Brain pericyte (primary cell): ENCODE measurements at places on chromosomes 6 and 20.
A peak's percentile ranks its signal among the peaks of the same experiment; 100 is the strongest.

- no peak for DNase-seq
Observed at GRCh38 chr6:90502866-90503407, 83.9 kb downstream of the MAP3K7 start.

DNA sequence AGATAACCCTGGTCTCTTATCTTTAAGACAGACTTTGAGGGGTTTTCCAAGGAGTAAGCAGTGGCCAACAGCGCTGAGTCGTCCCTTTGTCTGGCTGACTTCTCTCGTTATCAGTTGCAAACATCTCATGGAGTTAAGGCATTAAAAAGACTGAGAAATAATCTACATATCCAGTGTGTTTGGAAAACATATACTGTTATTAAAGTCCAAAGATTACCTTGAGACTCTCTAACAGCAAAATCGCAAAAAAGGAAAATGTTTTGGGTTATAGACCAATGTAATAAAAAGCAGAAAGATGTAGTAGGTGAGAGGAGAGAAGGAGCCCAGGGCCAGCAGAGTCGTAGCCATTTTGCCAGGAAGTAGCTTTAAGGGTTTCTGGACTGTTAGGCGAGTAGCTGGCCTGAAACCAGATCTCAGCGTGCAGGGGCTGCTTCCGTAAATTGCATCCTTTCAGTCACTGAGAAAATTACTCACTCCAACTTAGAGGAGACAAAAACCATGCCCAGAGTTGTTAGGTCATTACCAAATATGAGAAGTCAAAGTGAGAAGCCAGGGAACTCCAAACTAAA lies 24.6 kb downstream of the MYLK4 start:
- no peak for DNase-seq

DNA sequence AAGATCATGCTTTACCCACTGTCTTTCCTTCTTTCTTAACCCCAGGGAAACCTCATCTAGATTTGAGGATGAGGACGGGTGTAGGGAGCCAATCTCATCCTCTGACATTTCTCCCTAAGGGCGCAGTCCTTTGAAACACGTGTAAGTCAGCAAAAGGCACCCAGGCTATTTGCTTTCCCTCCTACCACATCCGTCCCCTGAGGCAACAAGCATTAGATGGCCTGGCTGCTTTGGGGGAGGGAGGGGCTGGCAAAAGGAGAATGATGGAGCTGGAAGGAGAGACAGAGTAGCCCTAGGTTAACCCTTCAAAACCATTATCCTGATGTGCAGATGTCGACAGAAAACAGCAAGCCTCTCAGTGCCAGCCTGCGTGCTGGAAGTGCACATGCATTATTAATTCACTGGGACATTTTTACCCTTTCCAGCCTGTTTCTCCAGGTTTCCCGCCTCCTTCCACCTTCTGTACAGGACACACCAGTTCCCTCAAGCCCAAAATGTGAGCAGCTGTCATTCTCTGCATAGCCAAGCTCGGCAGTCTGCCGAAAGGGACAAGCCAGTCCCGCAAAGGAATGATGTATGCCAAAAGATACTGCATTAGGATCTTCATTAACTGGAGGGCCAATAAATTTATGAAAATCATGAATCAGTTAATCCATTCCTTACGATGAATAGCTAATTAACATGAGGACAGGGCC lies 547.2 kb downstream of the CD83 start:
- DNase-seq: no peak

DNA sequence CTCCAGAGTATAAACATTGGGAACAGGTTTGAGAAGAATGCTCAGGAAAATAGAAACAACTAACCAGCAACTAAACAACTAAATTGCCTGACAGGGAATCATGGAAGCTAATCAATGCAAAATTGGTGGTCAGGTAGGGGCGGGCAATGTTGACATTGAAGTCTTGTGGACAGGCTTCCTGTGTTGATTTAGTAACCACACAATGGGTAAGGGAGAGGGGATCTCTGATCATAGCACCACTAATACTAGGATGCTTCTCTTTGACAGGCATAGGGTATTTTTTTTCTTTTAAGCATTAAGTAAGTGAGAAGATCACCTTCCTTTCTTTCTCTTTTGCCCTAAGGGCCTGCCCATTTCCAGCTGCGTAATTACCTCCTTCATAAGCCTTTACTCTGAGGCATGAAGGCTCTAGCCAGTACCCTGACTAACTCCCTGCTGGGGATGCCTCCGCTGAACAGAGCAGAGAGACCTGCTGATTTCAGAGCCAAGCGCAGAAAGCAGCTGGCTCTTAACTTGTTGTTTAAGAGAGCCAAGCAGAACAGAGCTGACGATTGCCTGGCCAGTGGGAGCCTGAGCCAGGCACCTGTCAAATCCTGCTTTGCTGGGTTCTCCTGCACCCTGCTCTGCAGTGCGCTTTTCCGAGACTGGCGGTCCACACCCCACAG lies 118.7 kb downstream of the BMP2 start:
- no peak for DNase-seq

- no peak for DNase-seq
Observed at GRCh38 chr6:16854986-16855385, 93.7 kb upstream of the ATXN1 start.

DNA sequence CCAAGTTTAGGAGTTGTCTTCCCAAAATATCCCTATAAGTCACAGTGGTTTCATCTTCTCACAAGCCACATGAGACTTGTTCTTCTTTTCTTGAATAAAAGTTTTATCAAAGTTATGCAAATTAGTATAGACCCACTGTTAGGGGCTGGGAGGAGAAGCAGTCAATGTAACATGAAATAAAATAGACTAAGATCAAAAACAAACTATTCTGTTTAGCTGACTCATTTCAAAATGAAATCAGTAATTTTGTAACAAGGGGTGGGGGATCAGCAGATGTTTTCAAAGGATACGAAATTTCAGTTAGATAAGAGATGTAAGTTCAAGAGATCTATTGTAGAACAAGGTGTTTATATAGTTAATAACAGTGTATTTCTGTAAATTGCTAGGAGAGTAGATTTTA lies 339.6 kb upstream of the PRDM1 start:
- no peak for DNase-seq

GRCh38 chr6:146434732-146435390 lies 108.8 kb upstream of the RAB32 start:
- DNase-seq: no peak

GRCh38 chr20:32029561-32029960 lies 19.3 kb downstream of the CCM2L start:
- DNase-seq: no peak

DNA sequence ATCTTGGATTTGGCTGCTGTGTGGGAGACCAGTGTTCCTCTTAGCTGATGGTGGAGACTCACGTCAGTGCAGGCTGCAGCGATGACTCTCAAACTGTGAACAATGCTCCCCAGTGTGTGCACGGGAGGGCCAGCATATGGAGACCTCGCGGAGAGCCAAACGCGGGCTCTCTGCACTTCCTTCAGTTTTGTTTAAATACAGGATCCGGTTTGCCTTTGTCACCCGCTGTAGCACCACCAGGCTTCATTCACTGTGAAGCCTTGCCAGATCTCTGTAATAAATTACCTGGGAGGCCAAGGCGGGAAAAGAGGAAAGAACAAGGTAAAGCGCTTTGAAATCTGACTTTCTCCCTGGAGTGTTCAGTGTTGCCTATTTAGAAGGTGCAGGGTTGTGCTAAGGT lies 30.7 kb upstream of the TMEM14A start:
- DNase-seq: no peak

DNA sequence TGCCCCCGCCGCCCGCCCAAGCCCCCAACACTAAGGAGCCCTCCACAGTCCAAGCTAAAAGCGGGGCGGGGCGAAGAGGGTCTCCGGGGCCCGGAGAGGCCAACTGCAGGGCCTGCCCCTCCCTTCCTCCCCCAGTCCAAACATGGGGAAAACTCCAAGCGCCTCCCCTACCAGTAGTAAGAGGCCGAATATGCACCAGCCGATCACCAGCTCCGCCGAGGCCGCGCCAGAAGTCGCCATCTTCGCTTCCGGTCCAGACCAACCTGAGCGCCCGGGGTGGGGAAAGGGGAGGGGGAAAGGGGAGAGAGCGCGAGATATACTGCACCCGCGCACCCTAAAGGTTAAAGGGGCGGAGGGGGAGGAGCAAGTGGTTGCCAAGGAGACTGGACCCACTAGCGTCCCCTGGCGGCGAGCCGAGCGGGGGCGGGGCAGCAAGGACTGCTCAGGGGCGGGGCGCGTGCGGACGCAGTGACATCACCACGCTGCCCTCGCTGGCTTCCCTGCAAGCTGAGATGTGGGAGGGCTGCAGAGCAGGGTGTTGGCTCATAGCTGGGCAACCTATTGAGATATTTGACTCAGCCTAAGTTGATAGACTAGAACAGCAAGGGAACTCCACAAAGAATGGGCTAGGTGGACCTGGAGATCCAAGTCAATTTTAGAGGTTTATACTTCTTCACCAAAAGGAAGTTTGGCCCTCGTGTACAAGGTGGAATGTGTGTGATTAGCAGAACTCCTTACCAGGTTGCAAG lies at the start of gene LMBRD1:
Gene LMBRD1, minus strand, starts transcription at position 369 of the 749 bp plus-strand sequence. Its CDS starts 129 bp downstream, at position 240.
- peak; percentile 68 for DNase-seq

- no peak for DNase-seq
Observed at GRCh38 chr6:56856036-56856580, 98.8 kb upstream of the BEND6 start.

- DNase-seq: no peak
Observed at GRCh38 chr20:50356525-50356885, 153.7 kb upstream of the PTPN1 start.

- no peak for DNase-seq
Observed at GRCh38 chr6:21102624-21103023, 490.9 kb upstream of the SOX4 start.

- DNase-seq: peak; percentile 43
Observed at GRCh38 chr6:42781796-42782688, at the start of gene BICRAL. BICRAL (plus strand) TSS chr6:42782052; CDS start chr6:42822023, 39,971 bp downstream.

GRCh38 chr20:38728191-38728781 lies 4.0 kb downstream of the SLC32A1 start:
- no peak for DNase-seq

DNA sequence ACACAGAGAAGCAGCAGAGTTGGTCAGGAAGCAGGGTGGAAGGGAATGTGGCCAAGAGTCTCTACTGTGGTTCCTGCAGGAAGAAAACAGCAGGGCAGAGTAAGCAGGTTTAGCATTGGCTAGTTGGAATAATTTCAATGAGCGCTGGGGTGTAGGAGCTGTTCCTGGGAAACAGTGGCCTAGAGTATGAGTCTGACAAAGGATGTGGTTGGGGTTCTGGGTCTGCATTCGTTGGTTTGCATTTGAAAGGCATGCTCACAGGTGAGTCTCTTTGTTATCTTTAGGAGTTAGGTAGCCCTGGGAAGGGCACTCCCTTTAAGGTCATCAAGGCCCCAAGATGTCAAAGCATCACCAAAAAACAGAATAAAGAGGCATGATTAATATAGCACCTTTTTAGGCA lies 911.6 kb upstream of the SLC35B3 start:
- no peak for DNase-seq

GRCh38 chr6:105272786-105273185 lies 93.0 kb upstream of the POPDC3 start:
- no peak for DNase-seq

GRCh38 chr20:13094976-13095375 lies 86.2 kb downstream of the SPTLC3 start:
- no peak for DNase-seq

DNA sequence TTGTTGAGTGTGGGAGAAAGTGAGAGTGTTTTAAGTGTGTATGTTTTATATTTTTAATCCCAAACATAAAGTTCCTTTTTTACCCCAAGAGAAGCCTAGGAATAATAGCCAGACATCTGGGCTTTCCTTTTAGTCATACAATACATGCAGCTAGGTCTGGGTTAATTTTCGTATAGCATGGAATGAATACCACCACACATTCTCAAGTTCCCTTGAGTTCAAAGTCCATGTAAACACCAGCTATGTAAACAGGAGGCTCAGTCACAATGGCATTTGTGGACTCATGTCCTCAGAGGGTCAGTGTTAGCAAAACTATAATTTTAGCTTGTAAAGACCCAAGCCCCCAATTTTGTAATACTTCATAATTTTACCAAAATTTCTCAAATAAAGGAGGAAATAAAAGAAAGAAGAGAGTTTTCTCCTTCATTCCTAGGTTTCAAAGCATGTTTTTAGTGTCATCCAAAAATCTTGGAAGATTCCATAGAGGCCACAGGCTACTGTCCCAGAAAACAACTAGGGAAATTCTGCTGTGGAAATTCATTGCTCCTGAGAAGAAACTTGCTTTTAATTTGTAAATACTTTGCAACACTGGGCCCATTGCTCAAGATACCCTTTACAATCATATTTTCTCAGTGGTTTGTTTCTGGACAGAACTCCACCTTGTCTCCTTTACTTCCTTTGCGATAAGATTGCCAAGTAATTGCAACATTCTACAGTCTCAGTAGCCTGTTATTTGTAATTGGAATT lies 671.2 kb downstream of the COL12A1 start:
- peak; percentile 21 for DNase-seq

DNA sequence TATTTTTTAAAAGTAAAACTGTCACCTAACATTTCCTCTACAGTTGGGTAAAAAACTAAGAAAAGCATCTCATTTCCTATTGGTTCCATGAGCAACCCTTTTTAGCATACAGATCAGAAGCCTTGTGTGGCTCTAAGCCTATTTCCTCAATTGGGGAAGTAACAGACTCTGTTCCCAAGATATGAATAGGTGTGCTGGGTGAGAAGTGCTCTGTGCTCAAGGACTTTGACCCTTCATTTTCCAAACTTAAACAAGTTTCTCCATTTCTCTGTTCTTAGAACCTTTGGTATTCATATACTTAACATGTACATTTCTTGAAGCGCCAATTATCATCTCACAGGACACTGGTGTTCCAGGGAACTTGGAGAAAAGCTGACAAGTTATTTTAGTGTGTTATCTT lies 24.1 kb downstream of the CARMIL1 start:
- no peak for DNase-seq

- DNase-seq: no peak
Observed at GRCh38 chr6:96878143-96878542, 19.5 kb downstream of the NDUFAF4 start.

- no peak for DNase-seq
Observed at GRCh38 chr6:52337633-52338290, 24.2 kb upstream of the PAQR8 start.

- peak; percentile 22 for DNase-seq
Observed at GRCh38 chr6:89311853-89312531, 3.1 kb downstream of the GABRR2 start.

- no peak for DNase-seq
Observed at GRCh38 chr6:44627883-44628271, 240.4 kb downstream of the CDC5L start.

GRCh38 chr6:88629838-88630494 lies 333.5 kb downstream of the RNGTT start:
- DNase-seq: peak; percentile 29

- no peak for DNase-seq
Observed at GRCh38 chr6:14520029-14520428, 402.5 kb downstream of the CD83 start.

- DNase-seq: no peak
Observed at GRCh38 chr6:161351858-161352257, 78.0 kb upstream of the AGPAT4 start.

- DNase-seq: no peak
Observed at GRCh38 chr6:15363164-15363522, 117.3 kb downstream of the JARID2 start.

- DNase-seq: no peak
Observed at GRCh38 chr20:57322476-57322875, 7.1 kb upstream of the SPO11 start.

GRCh38 chr20:5945963-5946362 lies 4.4 kb downstream of the TRMT6 start:
- no peak for DNase-seq

GRCh38 chr6:63785006-63785405 lies 149.4 kb downstream of the PHF3 start:
- no peak for DNase-seq
